ENCODE measurements at places on chromosomes 1 and 21. TPM values are rescaled to one million over a fixed set of nuclear protein-coding genes. Genes with fewer than 3 reads are reported as not detected.

GRIK3 gene
- 5.5 TPM for total RNA-seq

IFI44L gene
- total RNA-seq, result 0.53 TPM

OLFML3 gene
- 91.1 TPM for total RNA-seq

DNM3 gene
- total RNA-seq, result 1.9 TPM

C1orf141 gene
- not detected for total RNA-seq

VASH2 gene
- 251 TPM for total RNA-seq

SAMD13 gene
- total RNA-seq, result 2.3 TPM

GSTM1 gene
- total RNA-seq, result not detected

SV2A gene
- total RNA-seq, result 47.1 TPM

Measured in WTC11 (cell line).